ENCODE measurements at places on chromosomes 6 and 20.
A peak's percentile ranks its signal among the peaks of the same experiment; 100 is the strongest.

DNA sequence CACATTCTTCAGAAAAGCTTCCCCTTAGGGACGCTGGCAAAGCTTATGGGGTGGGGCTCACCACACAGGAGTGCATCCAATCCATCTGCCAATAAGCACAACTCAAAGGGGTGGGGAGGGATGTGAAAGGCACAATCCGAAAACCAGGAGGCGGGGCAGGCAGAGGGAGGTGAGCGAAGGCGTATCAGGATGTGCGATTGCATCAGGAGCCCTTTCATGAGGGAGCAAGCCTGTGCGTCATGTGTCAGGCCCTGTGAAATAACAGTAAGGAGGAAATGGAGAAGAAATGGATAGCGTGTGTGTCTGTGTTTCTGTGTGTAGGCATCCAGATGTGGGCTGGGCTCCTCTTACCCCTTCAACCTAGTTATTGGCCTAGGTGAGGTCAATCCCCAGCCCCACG lies 382.4 kb upstream of the CDH4 start:
- DNase-seq, result no peak

DNA sequence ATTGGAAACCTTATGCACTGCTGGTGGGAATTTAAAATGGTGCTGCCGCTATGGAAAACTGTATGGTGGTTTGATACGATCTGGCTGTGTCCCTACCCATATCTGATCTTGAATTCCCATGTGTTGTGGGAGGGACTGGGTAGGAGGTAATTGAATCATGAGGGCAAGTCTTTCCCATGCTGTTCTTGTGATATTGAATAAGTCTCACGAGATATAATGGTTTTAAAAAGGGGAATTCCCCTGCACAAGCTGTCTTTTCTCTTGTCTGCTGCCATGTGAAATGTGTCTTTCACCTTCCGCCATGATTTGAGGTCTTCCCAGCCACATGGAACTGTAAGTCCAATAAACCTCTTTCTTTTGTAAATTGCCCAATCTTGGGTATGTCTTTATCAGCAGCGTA lies 4.9 kb downstream of the TAP2 start:
- no peak for DNase-seq

DNA sequence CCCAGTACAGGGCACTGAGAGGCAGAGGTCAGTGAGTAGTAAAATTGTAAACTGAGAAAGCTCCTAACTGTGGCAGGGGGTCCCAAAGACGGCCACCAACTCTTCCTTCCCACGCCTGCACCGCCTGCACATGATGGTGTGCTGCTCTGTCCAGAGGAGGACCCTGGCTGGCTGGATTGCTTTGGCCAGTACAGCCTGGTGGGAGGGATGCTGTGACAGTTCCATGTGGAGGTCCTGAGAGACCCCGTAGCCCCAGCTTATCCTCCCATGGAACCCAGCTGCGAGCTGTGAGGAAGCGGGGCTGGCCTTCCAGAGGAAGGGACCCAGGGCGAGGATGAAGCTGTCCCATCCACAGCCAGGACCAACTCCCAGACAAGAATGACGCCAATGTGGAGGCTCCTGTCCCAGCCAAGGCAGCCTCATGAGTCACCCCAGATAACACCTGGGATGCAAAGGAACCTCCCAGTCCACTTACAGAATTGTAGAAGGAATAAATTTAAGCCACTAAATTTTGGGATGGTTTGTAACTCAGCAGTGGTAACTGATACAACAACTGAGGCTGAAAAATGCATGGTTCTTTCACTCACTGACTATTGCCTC lies 2.0 kb upstream of the ACSS1 start:
- no peak for DNase-seq

GRCh38 chr6:160455541-160456213 lies 107.5 kb downstream of the SLC22A3 start:
- peak; percentile 61 for DNase-seq

GRCh38 chr6:111997853-111998208 lies 56.1 kb upstream of the CCN6 start:
- DNase-seq, result no peak

GRCh38 chr6:16196260-16196983 lies 42.0 kb upstream of the GMPR start:
- no peak for DNase-seq

DNA sequence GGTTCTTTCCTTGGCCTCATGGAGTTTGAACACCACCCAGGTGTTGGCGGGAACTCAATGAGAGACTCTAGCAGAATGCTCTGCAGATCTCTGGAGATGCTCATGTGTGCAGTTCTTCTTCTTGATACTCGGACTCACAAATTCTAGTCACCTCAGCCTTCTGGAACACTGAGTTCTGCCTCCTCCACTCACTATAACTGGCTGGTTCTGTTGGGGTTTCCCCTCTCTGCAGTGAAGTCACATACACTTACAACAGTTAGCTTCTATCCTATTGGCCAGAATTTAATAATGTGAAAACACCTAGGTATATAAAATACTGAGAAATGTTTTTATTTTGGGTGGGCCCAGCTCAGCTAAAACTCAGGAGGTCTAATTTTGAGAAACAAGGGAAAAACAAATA lies 109.6 kb upstream of the HIVEP1 start:
- DNase-seq, result no peak

- DNase-seq, result no peak
Observed at GRCh38 chr6:40996591-40997233, 42.3 kb downstream of the UNC5CL start.

DNA sequence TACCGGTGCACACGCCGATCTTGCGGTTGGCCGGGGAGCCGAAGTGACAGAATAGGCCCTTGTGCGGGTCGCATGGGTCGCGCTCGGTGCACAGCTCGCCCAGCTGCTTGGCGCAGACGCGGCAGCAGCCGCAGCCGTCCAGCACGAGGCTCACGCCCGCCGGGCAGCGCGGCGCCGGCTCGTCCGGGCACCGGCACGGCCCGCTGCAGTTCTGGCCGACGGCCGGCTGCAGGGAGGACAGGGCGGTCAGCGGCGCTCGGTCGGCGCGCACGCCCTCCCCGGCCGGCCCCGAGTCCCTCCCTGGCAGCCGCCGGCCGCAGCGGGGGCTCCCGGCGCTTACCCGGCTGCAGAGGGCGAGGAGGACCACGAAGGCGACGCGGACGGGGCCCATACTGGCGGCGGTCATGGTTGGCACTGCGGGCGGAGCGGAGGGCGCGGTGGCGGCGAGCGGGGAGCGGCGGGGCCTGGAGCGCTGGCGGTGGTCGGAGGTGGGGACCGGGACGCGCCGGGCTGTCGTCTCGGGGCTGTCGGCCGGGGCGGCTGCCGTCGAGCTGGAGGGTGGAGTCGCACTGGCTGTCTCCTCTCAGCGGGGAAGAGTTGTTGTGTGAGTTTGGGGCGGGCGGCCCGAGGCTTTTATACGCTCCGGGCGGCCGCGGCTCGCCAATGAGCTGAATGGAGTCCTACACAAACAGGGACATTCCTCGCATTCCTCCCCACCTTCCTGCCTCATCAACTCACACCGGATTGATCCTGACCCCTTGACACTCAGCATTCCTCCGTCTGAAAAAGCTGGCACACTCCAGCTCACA lies at the start of gene CCN2:
TSS of gene CCN2 (minus strand) at position 606 of the 809 bp plus-strand sequence. CDS start at position 406, 200 bp downstream.
- no peak for DNase-seq

DNA sequence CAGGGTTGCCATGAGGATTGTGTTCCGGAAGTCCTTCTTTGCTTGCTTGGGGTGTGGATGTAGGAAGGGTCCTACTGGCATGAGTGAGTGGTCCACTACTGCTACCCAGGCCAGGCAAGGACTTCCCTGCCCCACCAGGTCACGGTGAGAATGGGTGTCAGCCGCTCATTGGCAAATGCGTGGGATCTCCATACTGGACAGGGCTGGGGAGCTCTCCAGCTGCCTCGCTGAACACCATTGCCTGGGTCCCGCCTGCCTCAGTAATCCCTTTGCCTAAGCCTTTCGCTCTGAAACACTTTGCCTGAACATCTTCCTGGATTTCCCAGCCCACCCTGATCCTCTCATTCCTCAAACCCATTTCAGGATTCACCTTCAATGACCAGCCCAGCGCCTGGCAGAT lies 59.5 kb downstream of the CTCFL start:
- DNase-seq, result no peak

DNA sequence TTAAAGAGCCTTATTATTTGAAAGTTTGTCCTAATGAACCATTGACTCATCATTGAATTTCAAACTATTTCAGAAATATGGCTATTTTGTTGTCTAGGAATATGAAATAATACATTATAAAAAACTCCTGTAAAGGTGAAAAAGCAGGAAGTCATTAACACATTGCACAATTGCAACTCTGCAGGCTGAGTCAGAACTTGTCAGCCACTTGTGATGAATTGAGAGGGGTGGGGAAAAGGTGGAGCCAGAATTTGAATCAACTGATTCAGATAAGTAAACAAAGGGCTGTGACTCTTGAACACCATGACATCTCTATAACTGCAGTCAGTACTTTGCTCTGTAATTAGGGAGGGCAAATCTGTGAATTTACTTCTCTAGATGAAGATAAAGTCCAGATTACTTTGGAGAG lies 6.0 kb downstream of the C6orf141 start:
- peak; percentile 34 for DNase-seq

DNA sequence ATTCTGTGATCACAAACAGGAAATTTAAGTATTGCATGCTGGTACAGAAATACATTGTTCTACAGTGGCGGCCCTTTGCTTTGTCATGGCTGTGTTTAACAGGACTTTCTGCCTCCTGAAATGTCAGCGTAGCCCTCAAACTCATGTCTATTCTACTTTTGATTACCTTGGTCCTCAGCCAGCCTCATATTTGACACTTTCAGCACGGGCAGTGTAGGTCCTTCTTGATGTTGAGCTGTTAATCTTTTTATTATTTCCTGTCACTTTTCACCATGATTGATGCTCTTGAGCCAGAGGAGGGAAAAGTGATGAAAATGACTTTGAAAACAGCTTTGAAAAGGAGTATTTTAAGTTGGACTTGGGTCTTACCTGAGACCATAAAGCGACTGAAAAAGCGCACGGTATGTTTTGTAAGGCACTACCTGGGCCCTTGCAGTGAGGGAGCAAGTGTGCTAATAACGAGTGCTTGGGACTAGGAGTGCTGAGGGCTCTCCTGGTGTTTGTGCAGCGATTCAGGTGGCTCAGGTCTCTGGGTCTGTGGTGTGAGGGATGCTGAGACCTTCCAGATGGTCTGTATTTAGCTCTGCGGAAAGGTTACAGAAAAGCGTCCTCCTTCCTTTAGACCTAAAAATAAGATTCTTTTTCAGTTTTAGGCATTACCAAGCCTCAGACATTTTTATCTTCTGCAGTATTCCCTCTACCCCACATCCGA lies 45.2 kb upstream of the RREB1 start:
- DNase-seq, result no peak

DNA sequence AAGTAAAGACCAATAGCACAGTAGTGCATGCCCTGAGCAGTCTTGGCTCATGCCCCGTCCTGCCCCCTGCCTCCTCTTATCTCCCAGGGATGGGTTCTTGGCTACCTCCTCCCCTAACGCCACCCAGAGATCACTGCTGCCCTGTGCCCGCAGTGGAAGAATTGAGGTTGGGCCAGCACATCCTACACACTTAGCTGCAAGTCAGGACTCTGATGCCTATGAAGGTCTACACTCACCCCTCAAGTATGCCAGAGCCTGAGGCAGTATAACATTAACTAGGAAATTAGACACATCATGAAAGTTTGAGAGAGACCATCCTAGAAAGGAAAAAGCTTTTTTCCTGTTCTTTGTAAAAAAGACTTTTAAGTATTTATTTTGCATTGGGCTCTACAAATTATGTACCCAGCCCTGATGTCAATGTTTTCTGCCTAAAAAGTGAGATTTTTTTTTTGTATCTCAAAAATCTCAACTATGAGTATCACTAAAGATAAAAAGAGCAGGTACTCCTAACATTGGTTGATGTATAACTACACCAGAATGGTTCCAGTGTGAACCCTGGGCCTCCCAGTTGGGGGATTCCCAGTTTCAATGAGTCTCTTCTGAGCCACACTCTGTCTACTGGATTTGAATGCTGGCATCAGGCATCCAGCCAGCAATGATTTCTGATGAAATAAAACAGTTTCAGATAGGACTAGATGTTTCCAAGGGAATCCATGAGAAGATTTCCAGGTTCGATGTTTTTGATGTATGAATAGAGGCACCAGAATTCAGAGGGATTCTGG lies 115.4 kb downstream of the ISM1 start:
- no peak for DNase-seq

DNA sequence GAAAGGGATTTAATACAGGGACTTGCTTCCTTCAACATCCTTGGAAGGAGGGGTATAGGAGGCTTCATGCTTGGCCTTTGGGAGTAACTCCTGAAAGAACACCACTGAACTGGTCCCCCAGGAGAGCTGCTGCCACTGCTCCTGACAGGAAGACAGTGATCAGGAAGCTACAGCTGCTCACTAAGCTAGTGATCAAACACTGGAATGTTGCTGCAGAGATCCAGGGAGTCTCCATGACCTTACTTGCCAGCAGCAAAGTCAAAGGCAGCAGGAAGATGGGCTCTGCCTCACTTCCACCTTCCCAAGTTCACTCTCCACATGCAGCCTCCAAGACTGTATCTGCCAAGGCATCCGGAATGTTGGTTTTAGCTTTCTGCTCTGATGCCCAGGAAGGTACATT lies 31.8 kb downstream of the PIM1 start:
- DNase-seq, result no peak

DNA sequence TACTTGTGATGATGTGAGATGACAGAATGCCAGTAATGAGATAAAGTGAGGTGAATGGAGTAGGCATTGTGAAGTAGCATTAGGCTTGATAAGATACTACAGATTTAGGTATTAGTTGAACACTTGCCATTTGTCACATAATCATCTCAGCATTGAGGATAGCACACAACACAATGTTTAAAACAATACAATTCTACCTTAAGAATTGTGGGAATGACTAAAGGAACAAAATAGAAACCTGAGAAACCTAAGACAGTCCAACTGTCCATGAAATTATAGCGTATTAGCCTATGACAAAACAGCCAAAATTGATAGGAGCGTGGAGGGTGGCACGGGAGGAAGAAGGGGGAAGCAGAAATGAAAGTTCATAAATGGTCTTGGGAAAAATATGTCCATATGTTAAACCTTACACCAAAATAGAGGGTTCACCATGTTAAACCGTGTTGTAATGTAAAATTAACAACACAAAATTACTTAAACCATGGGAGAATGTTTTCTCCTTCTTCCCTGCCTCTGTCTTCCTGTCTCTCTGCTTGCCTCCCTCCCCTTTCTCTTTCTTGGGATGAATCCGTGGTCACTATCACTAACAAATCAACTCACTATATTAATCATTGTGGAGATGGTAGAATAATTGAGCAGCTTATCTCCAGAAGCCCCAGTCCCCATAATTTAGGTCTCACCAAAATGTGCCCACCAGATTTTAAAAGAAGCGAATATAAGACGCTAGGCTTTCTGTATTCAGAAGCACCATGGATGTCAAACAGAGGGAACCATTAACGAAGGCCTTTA lies 33.0 kb upstream of the HFE start:
- peak; percentile 32 for DNase-seq
